ENCODE measurements at places on chromosomes 13 and 19. TPM values are rescaled to one million over a fixed set of nuclear protein-coding genes. Genes with fewer than 3 reads are reported as not detected.

DNA sequence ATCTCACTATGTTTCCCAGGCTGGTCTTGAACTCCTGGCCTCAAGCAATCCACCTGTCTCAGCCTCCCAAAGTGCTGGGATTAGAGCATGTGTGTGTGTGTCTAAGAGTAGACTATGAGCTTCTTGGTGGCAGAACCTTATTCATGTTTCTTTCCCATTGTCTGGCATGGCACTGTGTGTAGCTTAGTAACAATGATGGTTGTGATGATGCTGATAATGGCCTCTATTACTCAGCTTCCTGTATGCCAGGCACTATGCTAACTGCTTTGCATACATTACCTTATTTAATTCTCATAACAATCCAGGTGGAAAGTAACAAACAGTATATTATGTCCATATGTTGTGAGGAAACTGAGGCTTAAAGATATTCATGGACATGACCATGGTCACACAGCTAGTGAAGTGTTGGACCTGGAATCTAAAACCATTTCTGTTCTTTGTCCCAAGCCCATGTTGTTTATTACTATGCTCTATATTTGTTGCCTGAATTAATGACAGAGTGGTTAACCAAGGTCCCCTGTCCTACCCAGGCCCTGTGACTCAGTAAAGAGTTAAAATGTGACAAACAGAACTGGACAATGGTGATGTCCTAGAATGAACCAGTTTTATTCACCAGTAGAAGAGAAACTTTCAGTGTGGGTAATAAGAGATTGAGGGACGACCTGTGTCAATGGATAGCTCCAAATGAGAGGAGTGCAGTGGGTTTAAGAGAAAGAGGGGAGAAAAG is 109.6 kb downstream of the KLF5 start:
- no peak for DNase-seq

JSRP1 gene
- 3.7 TPM for polyA plus RNA-seq

ZNF549 gene
- 3.5 TPM for polyA plus RNA-seq

GRCh38 chr19:3555653-3556422 is 1.5 kb downstream of the MFSD12 start:
- DNase-seq, result no peak

DNA sequence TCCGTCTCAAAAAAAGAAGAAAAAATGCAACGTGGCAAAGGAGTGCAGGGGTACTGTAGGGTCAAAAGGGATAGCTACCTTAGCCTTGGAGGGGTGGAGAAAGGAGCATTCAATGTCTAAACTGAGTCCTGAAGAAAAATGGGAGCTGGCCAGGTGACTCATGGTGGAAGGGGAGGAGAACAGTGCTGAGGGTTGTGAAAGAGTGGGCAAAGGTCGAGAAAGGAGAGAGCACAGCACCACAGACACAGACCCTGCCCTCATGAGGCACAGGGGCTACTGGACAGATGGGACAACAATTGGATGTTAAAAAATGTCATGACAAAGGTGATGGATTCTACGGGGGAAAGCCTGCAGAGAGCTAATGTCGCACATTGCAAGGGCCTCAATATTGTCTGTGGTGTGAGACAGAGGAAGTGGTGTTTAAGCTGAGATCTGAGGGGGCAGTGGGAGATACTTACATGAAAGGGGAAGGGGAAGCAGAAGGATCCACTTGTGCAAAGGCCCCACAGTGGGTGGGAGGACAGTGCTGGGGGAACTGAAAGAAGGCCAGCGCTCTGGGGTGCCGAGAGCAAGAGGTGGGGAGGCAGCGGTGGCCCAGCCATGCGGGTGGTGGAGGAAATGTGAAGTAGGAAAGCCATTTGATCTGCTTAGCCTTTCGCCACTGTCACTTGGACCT is 42.9 kb upstream of the URAD start:
- no peak for DNase-seq

DNA sequence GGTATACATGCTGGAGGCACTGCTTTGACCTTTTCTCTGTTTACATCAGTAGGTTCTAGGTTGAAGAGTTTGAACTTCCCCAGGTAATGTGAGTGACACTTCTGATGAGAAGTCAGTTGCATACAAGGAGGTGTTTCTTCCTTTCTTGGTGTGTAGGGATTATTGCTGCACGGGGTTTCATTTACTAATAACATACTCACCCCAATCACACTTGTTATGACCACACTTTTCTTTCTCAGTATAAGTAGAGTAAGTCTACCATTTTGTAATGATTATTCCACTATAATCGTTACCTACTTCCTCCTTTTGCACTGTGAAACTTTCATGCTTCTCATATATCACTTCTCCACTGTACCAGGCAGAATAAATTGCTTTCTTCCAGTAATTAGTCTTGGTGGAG is 138.0 kb downstream of the TNFSF13B start:
- no peak for DNase-seq

DNA sequence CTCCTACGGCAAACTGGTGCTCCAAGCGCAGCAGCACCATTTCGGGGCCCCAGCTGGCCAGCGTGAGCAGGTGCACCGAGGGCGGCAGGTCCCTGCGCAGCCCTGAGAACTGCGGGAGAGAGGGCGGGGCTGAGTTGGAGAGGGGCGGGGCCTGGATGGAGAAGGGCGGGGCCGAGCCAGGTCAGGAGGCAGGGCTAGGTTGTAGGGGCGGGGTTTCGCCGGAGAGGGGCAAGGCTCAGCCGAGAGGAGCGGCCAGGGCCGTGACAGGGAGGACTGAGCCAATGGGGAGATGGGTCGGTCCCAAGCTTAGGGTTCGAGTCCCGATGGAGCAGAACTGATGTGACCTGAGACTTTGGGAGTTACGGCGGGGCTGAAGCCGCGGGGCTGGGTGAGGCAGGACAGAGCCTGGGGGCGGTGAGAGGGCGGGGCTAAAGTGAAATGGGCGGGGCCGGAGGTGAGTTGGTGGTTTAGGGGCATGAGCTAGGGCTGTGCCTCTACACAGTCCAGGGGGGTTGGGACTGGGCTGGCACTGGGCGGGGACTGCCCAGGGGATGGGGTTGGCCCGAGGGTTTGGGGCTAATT is 19.0 kb downstream of the MAN2B1 start:
- DNase-seq, result peak; percentile 88

DNA sequence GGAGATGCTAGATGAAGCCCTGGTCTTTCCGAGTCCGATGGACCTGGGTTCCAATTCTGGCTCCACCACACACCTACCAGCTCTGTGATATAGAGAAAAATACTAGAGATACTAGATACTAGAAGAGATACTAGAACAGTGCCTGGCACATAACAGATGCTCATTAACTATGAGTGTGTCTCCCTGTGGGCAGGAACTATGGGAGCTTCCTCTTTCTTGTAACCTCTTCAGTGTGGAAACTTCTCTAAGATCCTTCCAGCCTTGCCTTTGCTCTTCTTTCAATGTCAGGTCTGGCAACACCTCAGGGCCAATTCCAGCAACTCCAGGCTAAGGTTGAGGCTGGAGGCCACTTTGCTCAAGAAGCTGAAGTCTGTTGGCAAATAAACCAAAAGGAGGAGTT is 143.9 kb downstream of the KATNAL1 start:
- DNase-seq, result no peak

GRCh38 chr19:3272952-3273351 is 48.5 kb downstream of the CELF5 start:
- no peak for DNase-seq

ZFP14 gene
- 8.6 TPM for polyA plus RNA-seq

APOC1 gene
- 252 TPM for polyA plus RNA-seq

- peak; percentile 33 for DNase-seq
Observed at GRCh38 chr19:45729800-45730290, 851 bp downstream of the FBXO46 start.

DNA sequence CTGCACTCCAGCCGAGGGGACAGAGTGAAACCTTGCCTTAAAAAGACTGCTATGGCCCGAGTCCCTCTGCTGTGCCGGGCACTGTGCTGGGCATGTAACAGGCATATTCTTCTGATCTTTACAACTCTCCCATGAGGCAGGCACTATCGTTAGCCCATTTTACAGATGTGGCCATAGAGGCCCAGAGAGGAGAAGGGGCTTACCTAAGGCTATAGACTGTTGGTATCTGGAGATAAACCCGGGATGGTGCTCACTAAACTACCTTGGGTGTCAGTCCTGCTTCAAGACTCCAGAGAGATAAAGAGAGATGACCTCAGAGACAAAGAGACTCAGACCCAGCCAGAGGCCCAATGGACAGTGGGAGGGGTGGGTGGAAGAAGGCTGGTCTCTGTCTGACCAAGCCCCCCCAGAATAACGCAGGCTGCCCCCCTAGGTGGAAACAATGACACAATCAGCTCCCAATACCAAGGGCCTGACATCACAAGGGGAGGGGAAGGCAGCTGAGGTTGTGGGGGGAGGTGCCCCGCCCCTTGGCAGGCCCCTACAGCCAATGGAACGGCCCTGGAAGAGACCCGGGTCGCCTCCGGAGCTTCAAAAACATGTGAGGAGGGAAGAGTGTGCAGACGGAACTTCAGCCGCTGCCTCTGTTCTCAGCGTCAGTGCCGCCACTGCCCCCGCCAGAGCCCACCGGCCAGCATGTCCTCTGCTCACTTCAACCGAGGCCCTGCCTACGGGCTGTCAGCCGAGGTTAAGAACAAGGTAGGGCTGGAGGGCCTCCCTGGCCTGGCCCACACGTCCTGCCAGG is at the start of gene CNN1:
Gene CNN1 (plus strand): TSS at position 620 of the 805 bp plus-strand sequence. CDS start 77 bp downstream, at position 697.
- peak; percentile 86 for DNase-seq

DNA sequence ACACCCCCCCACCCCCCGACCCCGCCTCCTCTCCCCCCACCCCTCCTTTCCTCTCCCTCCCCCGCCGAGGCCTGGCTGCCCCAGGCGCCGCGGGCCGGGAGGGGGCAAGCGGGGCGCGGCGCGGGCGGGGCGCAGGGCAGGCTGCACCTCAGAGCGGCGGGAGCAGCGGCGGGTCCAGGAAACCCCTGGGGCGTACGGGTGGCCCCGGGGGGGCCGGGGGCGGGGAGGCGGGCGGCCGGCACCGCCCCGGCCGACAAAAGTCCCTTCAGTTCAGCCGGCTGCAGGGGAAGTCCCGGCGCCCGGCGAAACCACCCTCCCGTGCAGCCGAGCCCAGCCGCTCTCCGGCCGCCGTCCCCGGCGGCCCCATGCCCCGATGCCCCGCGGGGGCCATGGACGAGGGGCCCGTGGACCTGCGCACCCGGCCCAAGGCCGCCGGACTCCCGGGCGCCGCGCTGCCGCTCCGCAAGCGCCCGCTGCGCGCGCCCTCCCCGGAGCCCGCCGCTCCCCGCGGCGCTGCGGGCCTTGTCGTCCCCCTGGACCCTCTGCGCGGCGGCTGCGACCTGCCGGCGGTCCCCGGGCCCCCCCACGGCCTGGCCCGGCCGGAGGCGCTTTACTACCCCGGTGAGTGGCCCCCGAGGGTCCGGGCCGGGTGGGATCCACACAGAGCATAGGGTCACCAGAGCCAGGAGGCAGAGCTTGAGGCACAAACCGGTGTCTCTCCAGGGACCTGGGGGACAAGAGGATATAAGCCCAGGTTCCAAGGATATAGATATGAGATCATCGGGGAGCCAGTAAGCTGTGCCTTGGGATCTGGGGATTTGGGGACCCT is at the start of gene BCL3:
Gene BCL3 (plus strand): TSS at position 283 of the 829 bp plus-strand sequence. CDS start 83 bp downstream, at position 366.
- DNase-seq, result peak; percentile 25

DNA sequence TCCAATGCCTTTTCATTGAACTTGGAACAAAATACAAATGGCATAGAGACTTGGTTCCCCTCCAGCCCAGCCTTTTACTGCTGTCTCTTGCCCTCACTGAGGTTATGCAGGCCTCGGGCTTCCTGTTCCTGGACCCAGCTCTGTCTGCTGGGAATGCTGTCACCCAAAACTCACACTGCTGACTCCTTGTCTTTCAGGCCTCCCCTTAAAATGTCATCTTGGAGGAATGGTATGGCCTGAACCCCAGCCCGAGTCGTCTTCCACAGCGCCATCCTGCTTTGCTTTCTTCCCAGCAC is 9.7 kb upstream of the ANKRD10 start:
- no peak for DNase-seq

ZNF723 gene
- polyA plus RNA-seq, result not detected

GRCh38 chr13:47932950-47933923 is 67.8 kb downstream of the SUCLA2 start:
- peak; percentile 24 for DNase-seq

GRCh38 chr19:47243364-47243775 is 12.4 kb upstream of the BBC3 start:
- no peak for DNase-seq

GRCh38 chr19:46224773-46225172 is 4.8 kb upstream of the IGFL1 start:
- DNase-seq, result no peak

GRCh38 chr13:95470574-95471366 is 81.8 kb upstream of the CLDN10 start:
- no peak for DNase-seq

DNA sequence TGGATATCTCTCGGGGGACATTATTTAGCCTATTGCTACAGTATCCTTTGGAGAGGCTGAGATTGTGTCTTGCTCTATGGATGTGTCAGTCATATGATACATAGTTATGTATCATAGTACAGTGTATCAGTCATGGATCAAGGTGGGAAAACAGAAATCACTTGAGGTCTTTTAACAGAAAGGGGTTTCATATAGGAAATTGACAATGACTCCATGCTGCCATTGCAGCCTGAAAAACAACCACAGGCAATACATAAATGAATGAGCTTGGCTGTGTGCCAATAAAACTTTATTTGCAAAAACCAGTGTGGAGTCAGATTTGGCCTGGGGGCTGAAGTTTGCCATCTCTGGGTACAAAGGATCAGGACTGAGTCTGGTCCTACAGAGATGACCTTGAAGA is 35.4 kb downstream of the COLGALT1 start:
- DNase-seq, result no peak

EPN1 gene
- 47.1 TPM for polyA plus RNA-seq

ELSPBP1 gene
- not detected for polyA plus RNA-seq

DNA sequence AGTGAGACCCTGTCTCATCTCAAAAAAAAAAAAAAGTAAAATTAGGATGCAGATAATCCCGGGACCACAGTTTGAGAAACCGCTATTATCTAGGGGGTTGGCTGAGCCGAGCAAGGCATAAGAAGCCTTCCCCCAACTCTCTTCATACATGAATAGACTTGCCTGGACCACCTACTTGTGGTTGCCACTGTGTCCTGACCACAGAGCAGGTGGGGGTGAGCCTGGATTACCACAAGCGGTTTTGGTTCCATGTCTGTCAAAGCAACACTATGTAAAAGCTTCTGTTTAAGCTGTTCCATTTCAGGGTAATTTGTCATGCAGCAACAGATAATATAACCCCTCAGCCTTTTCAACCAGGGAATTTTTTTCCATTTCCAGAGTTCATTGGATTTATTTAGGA is 3.3 kb upstream of the NAPA start:
- no peak for DNase-seq

DNA sequence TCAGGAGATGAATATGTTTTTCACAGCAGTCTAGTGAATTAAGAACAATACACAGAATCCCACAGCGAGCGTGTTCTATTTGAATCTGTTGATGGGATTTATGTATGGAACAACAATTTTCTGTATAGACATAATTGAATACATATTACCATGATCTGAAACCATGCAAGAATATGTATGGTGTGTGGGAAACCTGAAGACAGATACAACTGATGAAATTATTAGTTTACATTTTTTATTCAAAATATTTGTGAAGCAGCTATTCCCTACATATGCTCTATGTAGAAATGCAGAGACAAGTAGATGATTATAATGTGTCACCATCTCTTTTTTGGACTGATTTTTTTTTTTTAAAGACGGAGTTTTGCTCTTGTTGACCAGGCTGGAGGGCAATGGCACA is 91.8 kb downstream of the DNAJC15 start:
- DNase-seq, result no peak

Data from GM23338 (cell line).